ENCODE measurements at places on chromosomes 2 and 18.

DNA sequence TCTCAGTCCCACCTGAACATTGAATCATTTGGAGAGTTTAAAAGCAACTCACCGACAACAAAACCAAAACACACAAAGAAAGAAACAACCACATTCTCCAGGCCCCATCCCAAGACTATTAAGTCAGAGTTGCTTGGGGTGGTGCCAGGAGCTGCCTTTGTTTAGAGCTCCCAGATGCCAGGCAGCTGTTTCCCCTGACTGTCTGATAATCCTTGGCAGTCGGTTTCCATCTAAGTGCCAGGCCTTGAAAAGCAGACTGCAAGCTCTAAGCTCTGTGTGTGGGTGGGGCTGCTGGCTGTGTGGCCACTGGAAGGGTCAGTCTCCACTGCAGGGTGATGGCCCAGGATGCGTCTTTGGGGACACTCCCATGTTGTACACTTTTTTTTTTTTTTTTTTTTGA is 255.3 kb upstream of the AGAP1 start:
- DNase-seq: no peak

- DNase-seq: no peak
Observed at GRCh38 chr2:231280846-231281245, 82.4 kb downstream of the ARMC9 start.

DNA sequence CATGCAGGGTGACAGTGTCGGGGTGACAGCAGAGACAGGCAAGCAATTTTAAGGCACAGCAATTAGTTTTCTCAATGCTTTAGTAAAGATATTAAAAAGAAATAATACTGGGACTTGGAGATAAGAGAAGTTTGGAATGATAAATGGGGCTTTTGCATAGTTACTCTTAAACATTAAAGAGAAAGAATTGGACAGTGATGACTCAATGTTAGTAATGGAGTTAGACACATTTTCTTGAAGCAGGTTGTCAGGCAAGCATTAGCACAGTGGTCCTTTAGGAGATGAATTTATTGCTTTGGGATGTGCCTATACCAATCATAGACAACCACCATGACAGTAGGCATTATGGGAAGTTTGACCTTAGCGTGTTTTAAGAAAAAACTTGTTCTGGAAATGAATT is 228.3 kb upstream of the RAB12 start:
- DNase-seq: no peak

- DNase-seq: no peak
Observed at GRCh38 chr2:55330541-55331297, 61.7 kb upstream of the MTIF2 start.

DNA sequence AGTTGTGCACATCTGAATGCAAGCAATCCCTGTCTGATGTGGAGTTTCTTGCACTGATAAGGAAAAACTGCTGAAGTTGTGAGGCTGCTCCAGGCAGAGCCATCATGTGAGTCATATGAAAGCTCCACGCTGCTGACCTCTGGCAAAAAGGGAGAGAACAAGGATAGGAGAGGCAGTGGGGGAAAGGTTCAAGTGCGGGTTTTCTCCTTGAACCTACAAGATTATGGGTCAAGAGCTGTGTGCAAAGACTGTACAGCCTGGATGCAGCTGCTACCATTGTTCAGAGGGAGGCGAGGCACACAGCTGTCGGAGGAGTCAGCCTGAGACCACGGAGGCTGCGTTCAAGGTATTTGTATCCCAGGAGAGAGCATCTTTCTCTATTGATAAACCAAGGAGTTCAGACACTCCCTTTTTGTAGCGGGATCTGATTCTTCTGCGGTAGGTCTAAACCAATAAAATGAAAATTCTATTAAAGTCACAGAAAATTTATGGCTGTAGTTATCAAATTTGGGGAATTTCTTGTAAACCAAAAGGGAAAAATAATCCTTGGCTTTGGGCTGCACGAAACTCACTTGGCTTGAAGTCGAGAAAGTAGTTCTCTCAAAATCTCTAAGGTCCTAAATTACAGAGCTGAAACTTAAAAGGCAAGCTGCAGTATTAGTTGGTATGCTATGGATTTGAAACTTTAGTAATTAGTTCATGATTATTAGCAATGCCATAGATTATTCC is at the start of gene CDK15:
Gene CDK15 (plus strand): TSS at position 96 of the 729 bp plus-strand sequence. CDS start 128 bp downstream, at position 224.
- no peak for DNase-seq

- DNase-seq: no peak
Observed at GRCh38 chr2:112187805-112188596, 49.8 kb downstream of the FBLN7 start.

- DNase-seq: no peak
Observed at GRCh38 chr18:46264255-46264654, 160.1 kb downstream of the HAUS1 start.

Measured in Kasumi-1 (cell line).